ENCODE measurements at places on chromosomes 5 and 9.

DNA sequence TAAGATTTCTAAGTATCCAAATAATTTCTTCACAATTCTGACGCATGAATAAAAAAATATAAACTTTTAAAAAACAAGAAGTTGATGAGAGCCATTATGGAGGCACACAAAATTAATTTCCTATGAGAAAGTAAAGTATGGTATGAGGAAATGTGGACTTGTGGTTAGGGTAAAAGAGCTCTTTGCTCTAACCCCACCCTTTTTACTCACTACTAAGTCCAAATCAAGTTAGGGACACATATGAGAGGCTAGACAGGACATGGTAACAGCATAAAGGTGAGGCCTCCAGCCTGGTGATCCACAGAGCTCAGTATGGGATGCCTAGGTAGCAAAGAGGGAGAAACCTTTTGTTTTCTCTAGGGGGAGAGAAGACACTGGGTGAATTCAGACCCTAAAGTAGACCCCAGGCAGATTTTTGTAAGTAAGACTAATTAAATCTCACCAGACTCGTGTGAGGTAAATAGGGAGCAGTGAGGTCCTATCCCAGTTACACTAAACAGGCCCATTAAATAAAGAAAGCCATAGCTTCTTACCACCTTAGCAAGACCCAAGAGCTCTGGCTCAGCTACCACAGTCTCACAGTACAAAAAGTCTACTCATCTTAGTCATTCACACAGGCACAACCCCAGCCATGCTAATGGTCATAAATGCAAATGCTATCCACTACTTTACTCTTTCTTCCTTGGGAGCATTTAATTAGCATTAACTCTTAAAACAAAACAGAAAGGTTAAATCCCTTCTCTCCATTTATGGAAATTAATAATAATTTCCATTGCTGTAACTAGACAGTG, 42.6 kb downstream of the MLLT3 start:
- no peak for DNase-seq

DNA sequence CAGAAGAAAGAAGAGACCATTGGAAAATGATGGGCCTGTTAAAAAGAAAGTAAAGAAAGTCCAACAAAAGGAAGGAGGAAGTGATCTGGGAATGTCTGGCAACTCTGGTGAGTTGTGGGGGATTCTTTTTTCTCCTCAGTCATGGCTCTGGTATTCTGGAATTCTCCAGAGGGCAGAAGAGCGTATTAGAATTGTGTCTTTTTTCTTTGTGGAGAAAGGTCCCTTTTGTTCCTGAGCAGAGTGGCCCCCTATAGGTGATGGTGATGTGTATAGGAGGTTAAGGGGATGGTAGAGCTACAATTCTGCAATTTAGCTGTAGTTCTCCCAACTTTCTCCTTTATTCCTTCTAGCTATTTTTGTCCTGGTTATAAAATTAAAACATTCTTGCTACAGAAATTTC, 1.6 kb upstream of the DHFR start:
- no peak for DNase-seq

GRCh38 chr5:157388111-157388710, 71.8 kb upstream of the NIPAL4 start:
- DNase-seq: no peak

DNA sequence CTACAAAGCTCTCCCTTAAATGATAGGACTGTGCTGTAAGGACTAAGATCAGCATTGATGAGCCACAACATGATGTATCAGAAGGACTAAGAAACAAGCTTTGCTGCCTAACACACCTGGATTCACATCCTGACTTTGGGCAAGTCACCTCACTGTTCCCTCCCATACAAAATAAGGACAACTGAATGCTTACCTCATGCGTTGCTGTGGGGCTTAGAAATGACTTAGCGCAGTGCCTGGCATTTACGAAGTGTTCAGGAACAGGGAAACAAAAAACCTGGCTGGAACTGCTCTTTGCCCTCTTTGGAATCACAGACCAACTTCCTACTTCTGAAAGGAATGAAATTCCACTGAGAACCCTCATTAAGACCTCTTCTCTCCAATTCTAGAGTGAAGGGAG, 113.7 kb downstream of the BAAT start:
- no peak for DNase-seq

- no peak for DNase-seq
These were observed 135.4 kb upstream of the IER5L start for GRCh38 chr9:129313331-129313955.

GRCh38 chr5:127061537-127061936, 11.8 kb downstream of the C5orf63 start:
- no peak for DNase-seq

GRCh38 chr5:78922879-78923621, 62.1 kb downstream of the ARSB start:
- DNase-seq: no peak

DNA sequence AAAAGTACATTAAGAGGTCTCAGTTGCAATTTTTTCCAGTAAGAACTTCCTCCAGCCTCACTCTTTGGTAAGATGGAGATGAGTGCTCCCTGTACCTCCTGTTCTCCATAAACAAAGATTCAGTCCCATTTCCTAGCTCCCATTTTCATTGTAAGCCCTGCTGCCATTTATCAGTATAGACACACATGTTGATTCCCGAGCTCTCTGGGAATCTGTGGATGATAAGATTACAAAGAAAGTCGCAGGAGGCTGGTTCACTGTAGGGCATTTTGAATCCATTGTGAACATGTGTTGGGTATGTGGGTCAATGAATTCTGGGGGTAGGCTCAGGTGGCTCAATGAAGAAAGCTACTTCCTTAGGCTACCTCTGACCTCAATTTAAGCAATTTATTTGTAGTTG, 36.7 kb downstream of the RGMB start:
- no peak for DNase-seq

DNA sequence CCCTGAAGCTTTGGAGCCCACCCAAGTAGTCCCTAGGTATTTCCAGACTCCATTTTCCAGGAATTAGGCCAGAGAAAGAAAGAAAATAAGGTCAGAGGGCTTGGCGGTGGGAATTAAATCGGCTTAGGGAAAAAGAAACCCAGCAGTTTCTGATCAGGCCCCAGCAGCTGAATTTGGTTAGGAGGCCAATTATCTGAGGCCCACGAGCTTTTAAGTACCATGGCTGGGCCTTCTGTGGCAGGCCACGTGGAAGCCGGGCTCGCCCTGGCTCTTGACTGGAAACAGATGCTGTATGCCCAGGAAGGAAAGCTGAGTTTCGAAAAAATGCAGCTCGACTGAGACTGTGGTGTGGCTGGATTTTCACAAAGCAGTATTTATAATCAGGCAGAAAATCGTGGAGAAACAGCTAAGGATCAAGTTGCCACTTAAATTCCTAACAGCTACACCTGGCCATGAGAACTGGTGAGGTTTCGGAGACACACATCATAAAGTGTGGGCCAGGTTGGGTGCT, 75.1 kb upstream of the PANK3 start:
- no peak for DNase-seq

- DNase-seq: no peak
These were observed 50.1 kb downstream of the SLC1A3 start for GRCh38 chr5:36656556-36656955.

All from hematopoietic multipotent progenitor cell treated with erythropoietin and hydrocortisone succinate and interleukin-3 and kit ligand, for 17 days (in vitro differentiated cells).